Heart right ventricle (tissue), 16 donors: ENCODE measurements at places on chromosomes 12 and 14.

- DNase-seq, result no peak
Observed at GRCh38 chr14:21997300-21997699, 323.7 kb upstream of the OR4E1 start.

GRCh38 chr12:81208187-81208911, 130.5 kb downstream of the ACSS3 start:
- no peak for DNase-seq

GRCh38 chr12:2482938-2483660, 311.7 kb upstream of the FKBP4 start:
- no peak for DNase-seq

DNA sequence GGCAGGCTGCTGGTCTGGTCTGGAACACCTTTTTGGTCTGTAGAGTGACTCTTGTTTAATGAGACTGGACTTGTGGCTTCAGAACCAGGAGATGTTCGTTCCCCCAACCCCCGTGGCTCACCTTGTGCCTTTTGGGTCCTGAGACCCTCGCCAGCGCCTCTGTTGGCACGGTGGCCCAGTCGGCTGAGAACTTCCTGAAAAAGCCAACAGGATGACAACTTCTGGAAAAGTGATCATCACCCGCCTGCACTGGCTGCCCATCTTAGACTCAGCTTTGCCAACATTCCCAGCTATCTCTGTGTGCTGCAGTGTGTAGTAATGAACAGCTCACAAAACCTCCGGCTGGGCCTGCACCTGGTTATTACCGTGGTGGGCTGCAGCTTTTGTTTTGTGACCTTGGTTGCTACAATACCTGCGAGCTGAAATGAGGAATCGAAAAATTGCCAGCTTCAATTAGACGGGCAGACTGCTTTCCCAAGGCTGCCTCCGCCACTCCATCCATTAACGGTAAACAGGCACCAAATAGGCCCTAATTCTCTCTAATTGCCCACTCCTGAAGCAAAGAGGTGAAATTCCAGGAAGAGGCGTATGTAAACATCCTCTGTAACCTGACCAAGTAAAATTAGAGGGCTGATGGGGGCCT, 16.0 kb downstream of the MEG3 start:
- DNase-seq, result no peak

DNA sequence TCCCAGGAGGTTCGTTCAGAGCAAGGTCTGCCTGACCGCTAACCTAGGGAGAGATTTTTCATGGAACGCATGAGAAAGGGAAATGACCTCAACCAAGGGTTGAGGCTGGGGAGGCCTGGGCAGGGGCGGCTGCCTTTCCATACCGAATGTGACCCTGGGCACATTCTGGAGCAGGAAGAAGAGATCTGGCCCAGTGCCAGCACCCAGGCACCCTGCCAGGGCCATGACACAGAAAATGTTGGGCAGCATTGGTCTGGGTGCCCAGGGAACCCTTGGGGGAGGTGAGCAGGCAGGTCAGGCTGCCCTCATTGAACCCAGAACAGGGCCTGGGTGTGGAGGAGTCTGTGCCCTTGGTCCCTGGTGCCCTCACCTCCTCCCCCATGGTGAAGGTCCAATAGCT, 106.8 kb downstream of the CALM1 start:
- DNase-seq, result no peak

DNA sequence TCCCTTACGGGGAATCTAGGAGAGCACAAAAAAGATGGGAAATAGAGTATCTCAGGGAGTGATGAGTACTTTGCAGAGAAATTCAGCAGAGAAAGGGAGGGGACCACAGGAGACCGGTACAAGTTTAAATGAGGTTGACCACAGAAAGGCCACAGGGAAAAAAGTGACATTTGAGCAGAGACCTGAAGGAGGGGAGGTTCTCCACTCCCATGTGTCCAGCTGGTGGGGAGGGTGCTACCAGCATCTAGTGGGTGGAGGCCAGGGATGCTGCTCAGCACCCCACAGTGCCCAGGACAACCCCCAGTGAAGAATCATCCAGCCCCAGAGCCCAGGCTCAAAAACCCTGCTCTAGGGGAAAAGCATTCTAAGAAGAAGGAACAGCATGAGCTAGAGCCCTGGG, 34.6 kb downstream of the TESC start:
- DNase-seq, result no peak

GRCh38 chr12:101338087-101338486, 58.2 kb downstream of the UTP20 start:
- no peak for DNase-seq

DNA sequence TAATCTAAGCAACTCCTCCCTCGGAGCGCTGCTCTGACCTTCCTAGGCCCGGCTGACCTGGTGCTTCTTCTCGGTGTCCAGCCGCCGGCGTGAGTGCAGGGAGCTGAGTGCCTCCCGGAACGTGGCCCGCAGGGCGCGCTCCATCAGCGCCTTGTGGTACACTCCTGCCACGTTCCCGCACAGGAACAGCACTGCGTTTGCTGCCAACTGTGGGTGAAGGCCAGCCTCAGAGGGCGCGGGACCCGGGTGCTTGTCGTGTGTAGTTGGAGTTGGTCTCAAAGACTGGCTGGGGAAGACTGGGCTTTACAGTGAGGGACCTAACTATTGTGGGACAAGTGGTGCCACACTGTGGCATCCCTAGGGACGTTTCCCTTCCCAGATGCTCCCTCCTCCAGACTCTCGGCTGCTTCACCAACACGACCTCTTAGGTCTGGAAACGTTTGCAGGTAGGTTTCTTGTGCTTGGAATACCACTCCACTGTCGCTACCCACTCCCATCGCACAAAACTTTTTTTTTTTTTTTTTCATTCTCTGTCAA, 3.1 kb downstream of the ADCY4 start:
- DNase-seq, result no peak

DNA sequence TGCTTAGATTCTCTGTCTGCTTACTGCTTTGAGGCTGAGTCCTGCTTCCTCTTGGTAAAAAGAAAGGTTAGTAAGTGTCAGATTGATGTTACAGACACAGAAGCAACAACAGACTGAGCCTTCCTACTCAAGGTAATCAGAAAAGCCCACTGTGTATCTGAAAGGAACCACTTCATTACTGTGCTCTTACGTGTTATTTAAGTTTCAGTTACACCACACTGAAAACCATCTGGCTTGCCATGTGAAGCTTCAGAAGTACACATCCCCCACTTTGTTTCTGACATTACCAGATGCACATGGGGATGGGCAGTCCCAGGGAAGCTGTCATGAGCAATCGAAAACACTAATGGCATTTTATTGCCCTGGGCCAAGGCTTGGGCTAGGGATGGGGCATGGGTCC, 1290.1 kb downstream of the AACS start:
- DNase-seq, result no peak

DNA sequence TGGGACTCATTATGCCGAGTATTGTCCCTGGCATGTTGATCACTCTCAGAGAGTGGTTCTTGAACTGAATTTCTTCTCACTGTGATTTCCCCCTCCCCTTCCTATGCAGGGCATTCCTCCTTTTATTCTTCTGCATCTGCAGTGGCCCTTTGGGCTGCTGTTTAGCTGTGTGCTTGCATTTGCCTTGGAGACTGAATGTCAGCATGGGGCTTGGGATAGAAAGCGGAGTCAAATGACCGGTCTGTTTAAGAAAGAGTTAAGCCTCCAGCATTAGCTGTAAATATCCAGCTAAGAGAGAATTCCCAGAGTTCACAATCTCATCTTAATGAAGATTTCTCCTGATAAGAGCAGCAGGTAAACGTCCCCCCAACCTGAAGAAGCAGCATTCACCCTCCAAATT, 65.6 kb upstream of the RMST start:
- DNase-seq, result no peak

DNA sequence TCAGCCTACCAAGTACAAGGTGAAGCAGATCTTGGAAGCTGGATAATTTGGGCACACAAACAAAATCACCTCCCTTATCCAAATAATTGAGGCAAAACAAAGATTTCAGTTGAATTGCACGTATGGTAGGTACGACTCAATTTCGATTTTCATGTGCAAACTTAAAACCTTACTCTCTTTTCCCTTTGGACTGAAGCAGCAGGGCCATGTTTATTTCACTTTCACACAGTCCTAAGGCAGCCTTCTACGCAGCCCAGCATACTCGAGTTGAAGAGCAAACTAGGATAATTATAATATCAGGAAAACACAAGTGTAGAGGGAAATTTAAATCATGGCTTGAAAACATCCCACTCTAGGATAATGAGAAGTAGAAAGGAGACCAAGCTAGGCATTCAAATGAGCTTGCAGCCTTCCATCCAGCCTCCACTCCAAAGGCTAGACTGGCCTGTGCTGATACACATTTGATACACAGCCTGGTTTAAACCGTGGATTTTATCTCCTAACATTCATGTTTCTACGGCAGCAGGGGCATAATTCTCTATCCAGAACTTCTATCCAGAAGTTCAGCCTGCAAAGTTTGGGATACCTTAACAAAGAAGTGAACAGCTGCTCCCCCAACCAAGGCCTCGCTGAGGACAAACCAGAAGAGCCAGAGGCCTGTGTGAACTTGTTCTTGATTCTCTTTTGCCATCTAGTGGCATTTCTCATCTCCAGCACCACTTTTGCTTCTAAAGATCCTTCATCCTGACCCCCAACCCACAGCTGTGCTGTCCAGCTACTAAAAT, 2.4 kb upstream of the RNASE7 start:
- DNase-seq, result no peak

DNA sequence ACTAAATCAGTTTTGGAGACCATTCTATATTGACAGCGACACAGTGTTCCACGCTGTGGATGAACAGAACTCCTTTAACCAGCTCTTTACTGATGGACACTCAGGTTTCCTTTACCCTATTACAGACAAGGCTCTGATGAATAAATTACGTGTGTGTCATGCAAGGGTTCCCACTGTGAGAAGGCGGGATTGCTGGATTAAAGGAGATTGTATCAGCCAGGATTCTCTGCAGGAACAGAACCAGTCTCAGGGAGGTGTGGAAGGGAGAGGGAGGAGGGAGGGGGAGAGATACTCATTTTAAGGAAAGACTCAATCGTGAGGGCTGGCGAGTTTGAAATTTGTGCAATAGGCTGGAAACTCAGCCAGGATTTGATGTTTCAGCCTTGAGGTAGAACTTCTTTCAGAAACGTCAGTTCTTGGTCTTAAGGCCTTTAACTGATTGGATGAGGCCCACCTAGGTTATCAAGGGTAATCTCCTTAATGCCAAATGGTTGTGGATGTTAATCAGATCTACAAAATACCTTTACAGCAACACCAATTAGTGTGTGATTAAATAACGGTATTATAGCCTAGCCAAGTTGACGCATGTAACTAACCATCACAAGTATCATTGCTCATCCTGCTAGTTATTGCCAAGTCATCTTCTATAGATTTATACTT, 104.0 kb downstream of the GCH1 start:
- DNase-seq, result no peak

- peak; percentile 79 for DNase-seq
Observed at GRCh38 chr12:55703901-55704761, 3.6 kb downstream of the ITGA7 start.

GRCh38 chr14:99820702-99821331, 27.6 kb downstream of the EML1 start:
- DNase-seq, result no peak

DNA sequence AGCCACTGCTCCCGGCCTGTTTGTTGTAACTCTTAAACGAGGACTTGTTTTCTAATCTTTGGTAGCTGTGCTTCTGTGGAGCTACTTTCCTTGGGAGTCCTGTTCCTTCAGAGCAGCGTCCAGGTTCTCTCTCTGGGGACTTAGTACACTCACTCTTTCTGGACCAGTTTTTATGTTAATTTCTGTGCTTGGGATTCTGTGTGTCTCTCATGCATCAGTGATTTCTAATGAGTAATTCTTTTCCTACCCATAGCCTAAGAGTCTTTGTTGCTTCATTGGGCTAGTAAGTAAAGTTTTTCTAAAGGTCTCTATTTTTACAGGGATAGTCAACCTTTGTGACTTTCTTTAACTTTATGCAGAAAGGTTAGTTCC, 289.3 kb downstream of the FBXL14 start:
- no peak for DNase-seq

- no peak for DNase-seq
Observed at GRCh38 chr12:23185346-23185745, 560.4 kb downstream of the ETNK1 start.

- no peak for DNase-seq
Observed at GRCh38 chr12:31832740-31833729, 104.2 kb upstream of the AMN1 start.

- no peak for DNase-seq
Observed at GRCh38 chr12:24229031-24229700, 279.7 kb upstream of the SOX5 start.

- no peak for DNase-seq
Observed at GRCh38 chr12:12301122-12301521, 34.3 kb upstream of the LRP6 start.

GRCh38 chr14:40004871-40005500, 572.8 kb upstream of the FBXO33 start:
- DNase-seq, result no peak

DNA sequence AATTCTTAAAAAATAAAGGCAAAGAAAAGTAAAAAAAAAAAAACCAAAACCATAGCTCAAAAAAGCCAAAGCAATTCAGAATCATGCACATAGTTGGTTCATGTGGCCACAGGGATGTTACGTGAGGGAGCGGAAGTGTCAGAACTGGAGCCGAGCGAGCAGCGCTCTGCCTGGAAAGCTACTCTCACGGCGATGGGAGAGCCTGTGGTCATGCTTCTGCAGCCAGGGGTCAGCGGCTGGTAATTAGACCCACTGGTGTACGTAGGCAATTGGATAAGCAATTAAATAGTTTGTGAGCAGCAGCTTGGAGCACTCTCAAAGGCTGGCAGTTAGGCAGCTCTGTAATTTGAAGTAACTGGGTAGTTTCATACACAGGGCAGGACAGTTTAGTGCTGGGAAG, 58.1 kb downstream of the TRHDE start:
- DNase-seq, result no peak

DNA sequence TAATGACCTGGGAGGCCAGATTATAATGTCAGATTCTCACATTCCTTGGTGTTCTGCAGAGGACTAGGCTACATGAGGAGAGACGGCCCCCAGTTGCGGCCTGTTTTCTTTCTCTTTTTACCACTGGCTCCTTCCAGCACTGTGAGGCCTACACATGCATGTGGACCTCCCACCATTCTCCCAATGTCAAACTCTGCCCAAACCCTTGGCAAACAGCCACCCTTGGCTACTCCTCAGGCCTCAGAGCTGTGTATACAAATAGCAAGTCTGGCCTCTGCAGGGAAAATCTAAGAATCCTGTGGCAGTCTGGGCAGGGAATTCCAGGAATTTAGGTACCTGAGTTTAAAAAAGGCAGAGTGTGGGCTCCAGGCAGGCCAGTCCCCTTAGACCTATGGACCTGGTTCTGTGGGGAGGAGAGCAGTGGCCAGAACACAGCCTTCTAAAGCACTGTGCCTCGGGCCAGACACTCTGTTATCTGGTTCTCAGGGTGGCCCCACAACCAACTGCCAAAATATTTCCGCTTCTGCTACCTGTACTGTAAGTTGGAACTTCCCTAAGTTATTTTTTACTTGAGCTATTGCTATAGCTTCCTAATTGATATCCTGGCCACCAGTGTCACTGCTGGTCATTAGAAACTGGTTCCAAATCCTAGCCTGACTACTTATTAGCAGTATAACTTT, 19.9 kb upstream of the NEDD1 start:
- no peak for DNase-seq

GRCh38 chr12:16037533-16037932, 126.4 kb downstream of the DERA start:
- DNase-seq, result no peak
